Activated T-cell treated with anti-CD3 and anti-CD28 coated beads, Interleukin-2, amount 50 U/mL, for 1 hour (primary cell): ENCODE measurements at places on chromosomes 12 and 14.

DNA sequence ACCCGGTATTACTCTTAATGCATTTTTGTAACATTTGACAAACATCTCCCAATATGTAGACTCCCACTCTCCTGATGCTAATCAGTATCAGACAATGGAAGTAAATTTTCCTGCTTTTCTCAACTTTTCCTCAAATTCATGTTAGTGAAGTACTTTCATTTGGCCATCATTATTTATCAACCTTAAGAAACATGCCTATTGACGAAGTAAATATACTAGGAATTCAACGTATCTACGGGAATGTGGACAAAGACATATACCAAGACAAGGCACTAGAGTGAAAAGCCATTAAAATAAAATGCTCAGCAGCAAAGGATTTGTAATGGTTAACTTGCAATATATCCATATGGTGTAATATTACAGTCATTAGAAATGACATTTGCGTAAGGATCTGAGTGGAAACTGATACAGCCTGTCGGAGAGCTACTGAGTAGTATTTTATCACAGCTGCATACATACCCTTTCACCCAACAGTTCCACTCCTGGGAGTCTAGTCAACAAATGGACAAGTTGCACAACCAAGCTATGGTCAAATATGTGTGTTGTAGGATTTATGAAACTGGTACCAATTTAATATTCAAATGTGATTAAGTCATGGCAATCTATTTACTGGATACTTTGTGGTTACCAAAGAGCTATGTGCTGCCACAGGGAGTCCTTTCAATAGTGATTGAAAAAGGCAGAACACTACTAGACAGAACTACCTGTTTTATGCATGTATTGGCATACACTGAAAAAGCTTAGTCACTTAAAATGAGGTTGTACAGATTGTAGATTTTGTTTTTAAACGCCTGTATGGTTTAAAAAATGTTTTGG lies 26.5 kb downstream of the NUDT4 start:
- no peak for DNase-seq

DNA sequence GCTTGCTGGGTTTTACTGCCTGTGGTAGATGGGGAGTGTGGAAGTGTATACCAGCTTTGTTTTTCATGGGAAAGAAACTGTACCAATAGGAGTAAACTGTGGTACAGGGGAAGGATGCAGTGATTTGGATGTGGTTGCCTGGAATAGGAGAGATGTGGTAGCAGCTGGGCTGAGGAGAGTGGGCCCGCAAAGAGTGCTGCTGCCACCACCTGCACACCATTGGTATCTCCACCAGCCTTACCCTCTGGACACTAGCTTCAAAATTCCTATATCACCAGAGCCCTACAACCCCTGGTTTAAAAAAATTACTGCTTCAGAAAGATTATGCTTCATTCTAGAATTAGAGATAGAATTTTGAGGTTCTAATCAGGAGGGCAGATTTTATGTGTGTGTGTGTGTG lies 53.6 kb downstream of the AKAP6 start:
- DNase-seq, result no peak

DNA sequence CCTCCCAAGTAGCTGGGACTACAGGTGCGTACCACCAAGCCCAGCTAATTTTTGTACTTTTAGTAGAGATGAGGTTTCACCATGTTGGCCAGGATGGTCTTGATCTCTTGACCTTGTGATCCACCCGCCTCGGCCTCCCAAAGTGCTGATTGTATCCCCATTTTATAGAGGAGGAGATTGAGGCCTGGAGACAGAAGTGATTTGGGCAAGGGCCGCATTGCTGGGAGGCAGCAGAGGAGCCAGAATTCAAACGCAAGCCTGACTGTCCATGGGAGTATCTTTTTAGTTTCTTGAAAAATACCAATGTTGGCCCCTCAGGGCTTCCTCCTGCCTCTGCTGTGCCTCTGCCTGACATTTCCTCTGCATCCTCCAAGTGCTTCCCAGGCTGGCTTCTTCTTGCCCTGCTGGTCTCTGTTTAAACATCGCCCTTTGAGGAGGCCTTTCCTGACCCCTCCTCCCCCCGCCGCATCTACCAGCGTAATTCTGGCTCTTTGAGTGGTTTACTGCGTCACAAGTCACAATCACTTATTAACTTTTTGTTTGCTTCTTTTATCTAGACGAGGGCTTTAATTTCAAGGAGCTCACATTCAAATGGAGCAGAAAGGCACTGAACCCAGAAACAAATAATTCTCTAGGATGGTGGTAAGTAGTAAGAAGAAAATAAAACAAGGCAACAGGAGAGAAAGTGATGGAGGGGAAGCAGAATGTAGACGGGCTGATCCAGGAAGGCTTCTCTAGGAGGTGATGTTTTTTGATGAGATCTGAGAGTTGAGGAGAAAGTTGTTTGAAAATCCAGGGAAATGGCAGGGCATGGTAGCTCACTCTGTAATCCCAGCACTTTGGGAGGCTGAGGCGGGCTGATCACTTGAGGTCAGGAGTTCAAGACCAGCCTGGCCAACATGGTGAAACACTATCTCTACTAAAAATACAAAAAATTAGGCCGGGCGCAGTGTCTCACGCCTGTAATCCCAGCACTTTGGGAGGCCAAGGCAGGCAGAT lies 91.0 kb upstream of the MED13L start:
- DNase-seq, result no peak

DNA sequence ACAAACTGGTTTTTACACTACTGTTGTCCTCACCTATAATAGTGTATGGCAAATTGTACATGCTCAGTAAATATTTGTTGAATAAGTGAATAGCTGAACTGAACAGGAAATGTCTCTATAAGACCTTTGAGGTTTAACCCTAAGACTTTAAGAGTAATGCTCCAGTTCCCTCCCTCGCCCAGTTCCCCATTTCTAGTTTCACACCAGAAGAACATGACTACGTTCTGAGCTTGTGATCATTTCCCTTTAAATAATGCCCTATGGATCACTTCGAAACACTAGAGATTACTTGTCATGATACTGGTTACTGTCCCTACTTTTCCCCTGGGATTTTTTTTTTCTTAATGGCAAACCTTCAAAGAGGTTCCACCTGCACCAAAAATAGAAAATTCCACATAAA lies 69.3 kb downstream of the PRKD1 start:
- DNase-seq, result no peak

- no peak for DNase-seq
Measured at GRCh38 chr14:77306851-77307496, 13.7 kb downstream of the POMT2 start.

GRCh38 chr12:45557016-45557415 lies 172.5 kb upstream of the ARID2 start:
- no peak for DNase-seq

- DNase-seq, result no peak
Measured at GRCh38 chr12:71236133-71236660, 78.4 kb upstream of the TSPAN8 start.

DNA sequence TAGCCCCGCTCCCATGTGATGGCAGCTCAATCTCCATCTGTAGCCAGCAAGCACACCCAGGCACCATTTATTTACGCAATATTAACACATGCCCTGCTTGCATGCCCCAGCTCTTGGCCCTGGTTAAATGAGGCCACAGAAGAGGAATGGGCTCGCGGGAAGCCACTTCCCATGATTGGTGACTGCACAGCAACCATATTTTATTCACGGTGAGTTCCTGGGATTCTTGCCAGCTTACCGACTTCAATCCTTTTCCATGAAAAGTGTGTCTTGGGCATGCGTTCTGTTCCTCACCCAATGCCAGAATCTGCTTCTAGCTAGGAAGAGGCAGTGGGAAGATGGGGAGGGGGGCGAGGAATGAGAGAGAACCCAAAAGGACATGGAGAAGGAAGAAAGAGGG lies 54.7 kb downstream of the PITPNM2 start:
- no peak for DNase-seq

GRCh38 chr12:14714437-14714836 lies 18.0 kb upstream of the GUCY2C start:
- no peak for DNase-seq

DNA sequence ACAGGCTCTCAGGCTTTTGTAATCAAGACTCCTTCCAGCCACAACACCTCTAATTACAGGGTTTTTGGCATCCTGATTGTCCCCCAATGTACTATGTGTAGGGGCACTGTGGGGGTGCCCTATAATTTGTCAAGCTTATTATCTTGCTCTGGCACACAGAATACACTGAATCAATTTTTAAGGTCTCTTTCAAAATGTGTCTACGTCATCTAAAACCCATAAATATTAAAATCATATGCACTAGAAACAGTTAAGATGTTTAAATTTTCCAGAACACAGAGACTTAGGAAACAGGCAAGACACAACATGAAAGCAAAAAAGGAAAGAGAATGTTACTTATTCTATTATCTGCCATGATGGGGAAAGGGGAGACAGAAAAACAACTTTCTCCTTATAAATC lies 665.7 kb downstream of the NRXN3 start:
- DNase-seq, result no peak

GRCh38 chr14:76045773-76046172 lies 60.2 kb downstream of the IFT43 start:
- DNase-seq, result no peak

DNA sequence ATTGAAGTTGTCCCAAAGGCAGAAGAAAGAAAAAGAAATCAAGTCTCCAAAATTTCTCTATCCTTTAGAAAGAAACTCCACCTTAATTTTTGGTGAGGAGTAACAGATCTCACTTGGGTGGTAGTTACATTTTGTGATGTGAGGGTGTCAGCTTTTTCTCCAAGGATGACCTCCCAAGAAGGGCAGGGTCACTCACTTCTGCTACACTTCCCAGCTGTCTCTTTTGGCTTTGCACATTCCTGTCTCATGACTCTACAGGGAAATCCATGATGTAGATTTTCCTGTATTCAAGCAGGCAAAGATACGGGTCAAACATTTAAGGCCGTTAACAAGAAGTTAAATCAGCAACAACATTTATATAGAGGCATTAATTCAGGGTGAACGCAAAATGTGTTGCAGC lies 1016.4 kb downstream of the NRXN3 start:
- no peak for DNase-seq

DNA sequence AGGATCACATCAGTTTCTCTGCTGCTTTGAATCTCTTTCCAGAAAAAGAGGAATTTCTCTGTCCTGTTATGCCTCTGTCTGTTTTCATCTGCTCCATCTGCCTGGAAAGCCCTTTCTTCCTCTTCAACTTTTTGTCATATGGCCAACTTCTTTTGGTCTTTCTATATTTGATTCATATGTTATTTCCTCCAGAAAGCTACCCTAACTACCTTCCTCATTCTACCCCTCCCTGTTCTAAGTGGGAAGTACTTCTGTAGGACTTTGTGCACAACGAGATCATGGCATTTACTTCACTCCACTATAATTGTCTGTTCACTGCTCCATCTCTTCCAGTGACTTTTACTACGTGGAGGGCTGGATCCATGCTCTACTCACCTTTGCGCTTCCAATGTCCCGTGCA lies 5.9 kb downstream of the CLEC4D start:
- no peak for DNase-seq

DNA sequence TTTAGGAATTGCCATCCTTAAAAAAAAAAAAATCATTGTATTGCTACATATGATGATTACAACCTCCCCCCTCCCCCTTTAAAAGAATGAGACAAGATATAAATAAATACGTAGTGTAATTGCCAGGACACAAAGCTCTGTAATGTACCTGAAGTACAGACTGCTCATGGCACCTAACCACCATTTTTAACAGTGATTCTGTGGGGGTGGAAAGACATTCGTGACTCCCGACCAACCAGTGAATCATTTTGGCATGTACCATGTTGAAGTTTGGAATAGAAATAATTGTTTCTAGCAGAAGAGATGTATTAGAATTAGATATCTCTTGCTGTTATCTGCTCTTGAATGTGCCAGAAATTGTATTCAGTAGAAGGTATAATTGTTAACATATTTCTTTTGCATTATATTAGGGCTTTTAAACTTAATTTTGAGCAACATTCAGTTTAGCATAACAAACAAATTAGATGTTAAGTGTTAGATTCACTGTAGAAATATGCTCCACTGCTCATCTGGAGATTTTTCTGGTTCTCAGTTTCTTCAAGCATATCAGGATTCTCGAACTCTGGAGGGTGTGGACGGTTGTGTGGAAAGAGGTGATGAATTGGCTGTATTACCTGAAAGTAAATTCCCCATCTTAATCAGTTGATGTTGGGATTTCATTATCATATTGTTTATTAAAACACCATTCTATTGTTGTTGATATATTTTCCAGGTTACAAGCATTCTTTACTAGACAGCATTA lies 31.1 kb downstream of the FRS2 start:
- DNase-seq, result no peak

DNA sequence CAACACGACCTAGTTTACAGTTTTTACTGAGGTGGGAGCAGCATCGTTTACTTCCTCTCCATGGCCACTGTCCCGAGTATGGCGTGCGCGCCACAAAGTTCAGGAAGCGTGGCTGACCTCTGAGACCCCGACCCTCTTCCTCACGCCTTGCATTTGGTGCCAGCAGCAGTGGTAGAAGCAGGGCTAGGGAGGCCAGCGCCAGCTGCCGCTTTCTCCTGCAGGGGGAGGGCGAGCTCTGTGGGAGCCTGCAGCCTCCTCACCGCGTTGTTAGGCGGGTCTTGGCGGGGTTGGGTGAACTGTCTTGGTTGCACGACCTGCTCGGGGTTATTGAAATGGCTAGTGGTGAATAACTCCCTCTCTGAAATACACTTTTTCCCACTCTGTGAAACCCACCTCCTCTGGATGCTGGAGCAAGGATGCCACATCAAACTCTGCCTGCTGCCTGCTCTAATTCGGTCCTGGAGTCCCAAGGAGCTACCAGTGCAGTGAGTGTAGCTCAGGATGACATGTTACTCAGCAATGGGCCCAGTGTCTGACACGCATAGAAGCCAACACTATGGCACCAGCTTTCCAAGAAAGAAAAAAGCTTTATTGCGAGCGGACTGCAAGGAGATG lies 22.3 kb upstream of the TDRD9 start:
- DNase-seq, result peak; percentile 52

- no peak for DNase-seq
Measured at GRCh38 chr12:92138626-92139025, 7.0 kb downstream of the BTG1 start.

DNA sequence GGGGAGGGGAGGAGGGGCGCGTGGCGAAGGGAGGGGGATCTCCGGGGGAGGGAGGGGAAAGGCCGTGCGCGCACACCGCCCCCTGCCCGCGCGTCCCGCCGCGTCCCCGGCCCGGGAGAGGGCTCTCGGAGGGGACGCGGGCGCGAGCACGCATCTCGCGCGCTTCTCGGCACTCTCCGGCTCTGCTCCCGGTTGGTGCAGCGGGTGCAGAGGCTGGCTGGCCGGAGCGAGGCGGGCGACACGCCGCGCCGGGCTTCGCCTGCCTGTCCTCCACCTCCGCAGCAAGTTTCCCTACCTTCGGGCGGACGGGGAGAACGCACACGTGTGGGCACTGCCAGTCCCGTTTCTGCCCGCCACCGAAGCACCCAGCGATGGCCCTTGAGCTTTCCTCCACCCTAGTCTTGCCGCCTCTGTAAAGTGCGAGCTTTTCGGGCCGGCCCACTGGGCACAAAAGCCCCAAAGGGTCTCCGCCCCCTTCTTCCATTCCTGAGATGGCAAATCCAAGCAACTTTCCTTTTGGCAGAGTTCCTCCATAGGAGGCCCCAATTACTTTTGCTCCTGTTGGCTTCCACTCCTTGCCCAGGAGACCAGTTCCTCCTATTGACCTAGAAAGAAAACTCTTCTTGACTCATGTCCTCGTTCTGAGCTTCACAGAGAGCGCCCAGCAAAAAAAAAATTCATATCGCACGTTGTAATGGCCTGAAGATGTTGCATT lies 363 bp upstream of the CSAD start:
- DNase-seq, result no peak
